Stimulated activated CD8-positive, alpha-beta memory T cell treated with anti-CD3 and anti-CD28 coated beads, Interleukin-15, amount 100 ng/mL, for 48 hours (primary cell): ENCODE measurements at places on chromosomes 11 and 22.

GRCh38 chr22:42549331-42550060 is 4.3 kb upstream of the SERHL2 start:
- DNase-seq: no peak

DNA sequence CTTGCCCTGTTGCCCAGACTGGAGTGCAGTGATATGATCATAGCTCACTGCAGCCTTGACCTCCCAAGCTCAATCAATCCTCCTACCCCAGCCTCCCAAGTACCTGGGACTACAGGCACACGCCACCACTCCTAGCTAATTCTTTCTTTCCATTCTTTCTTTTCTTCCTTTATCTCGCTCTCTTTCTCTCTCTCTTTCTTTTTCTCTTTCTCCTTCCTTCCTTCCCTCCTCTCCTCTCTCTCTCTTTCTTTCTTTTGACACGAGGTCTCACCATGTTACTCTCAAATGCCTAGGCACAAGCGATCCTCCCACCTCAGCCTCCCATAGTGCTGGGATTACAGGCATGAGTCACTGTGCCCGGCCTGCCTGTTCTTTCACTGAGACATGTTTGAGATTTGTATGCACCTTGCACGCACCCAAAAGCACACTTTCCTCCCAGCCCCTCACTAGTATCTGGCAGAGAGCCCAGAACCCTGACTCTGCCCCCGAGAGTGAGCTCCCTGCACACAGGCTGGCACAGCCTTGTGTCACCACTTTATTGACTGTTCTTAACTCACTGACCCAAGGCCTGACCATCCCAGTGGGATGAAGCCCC is 56.8 kb downstream of the CD6 start:
- DNase-seq: peak; percentile 61

GRCh38 chr22:20750461-20751184 is 23.3 kb upstream of the SERPIND1 start:
- peak; percentile 17 for DNase-seq

DNA sequence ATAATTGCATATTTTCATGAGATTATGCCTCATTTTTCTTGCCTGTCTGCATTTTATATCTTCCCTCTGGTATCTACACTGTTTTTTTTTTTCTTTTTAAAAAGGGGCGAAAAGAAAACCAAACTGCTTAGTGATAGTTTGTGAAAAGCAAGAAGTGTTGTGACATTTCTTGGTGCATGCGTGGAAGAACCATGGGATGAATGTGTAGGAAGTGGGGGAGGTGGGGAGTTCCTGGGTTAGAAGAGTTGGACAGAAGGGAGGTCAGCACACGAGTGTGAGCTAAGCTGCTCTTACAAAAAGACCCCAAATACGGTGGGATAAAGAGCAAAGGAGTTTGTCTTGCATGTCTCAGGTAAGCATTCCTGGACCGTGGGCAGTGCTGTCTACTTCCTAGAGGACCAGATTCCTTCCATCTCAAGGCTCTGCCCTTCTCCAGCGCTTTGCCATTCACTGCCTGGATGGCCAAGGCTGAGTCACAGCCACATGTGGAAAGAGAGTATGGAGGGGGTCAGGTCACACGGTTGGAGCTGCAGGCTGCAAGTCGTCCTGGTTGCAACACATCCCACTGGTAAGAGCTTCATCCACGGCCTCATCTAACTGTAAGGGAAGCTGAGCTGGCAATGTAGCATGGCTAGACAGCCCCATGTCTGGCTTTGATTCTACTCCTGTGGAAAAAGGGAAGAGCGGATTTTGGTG is 300.6 kb downstream of the DDX10 start:
- no peak for DNase-seq

GRCh38 chr22:27667121-27667843 is 134.3 kb downstream of the MN1 start:
- DNase-seq: no peak

DNA sequence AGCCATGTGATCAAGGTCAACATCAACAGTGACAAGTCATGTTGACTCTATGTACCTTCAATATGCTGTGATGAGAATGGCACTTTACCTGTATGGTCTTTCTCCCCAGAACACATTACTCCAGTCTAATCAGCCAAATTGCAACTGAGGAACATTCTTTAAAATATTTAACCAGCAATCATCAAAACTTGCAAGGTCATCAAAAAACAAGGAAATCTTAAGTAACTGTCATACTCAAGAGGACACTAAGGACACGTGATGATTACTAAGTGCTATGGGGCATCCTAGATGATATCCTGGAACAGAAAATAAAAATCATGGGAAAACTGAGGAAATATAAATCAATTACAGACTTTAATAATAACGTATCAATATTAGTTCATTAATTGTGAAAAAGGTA is 118.9 kb downstream of the EFCAB6 start:
- DNase-seq: no peak

- peak; percentile 50 for DNase-seq
Observed at GRCh38 chr11:44936525-44936924, 14.2 kb downstream of the TP53I11 start.

- DNase-seq: no peak
Observed at GRCh38 chr11:11391169-11391568, 38.1 kb upstream of the CSNK2A3 start.

GRCh38 chr11:120336641-120337354 is 585 bp downstream of the ARHGEF12 start:
- no peak for DNase-seq
